Cardiac muscle cell (in vitro differentiated cells and primary cell): ENCODE measurements at places on chromosomes 1 and 21. TPM values are rescaled to one million over a fixed set of nuclear protein-coding genes. Genes with fewer than 3 reads are reported as not detected.

The OR10T2 gene
- total RNA-seq, result not detected in 2 replicates

DNA sequence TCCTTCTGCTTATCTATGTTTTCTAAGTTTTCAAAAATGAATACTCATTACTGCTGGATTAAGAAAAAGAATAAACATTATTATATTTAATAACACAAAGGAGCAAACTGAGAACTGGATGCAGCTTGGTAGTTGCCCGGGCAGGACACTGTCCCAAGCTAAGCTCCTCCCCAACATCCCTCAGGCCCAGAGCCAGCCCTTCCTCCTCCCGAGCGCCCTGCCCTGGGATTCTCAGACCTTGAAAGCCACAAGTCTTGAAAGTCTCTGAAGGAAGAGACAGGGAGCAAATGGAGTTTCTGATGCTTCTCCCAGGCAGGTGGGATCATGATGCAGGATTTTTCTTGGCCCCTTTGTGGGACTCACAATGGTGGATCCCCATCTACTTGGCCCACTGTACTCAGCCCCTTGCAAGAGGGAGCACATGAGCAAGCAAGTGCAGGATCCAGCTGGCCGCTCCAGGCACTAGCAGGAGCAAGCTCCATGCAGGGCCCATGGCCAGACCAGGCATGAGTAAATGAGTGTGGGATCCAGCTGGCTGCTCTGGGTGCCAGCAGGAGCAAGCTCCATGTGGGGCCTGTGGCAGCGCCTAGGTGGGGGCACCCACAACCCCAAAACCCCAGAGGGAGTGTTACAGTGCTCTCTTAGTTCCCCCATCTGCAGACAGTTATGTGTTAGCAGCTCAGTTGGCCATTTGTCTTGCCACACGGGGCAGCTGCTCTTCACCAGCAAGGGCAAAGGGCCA, 32.1 kb upstream of the RAB4A start:
- no peak for DNase-seq

DNA sequence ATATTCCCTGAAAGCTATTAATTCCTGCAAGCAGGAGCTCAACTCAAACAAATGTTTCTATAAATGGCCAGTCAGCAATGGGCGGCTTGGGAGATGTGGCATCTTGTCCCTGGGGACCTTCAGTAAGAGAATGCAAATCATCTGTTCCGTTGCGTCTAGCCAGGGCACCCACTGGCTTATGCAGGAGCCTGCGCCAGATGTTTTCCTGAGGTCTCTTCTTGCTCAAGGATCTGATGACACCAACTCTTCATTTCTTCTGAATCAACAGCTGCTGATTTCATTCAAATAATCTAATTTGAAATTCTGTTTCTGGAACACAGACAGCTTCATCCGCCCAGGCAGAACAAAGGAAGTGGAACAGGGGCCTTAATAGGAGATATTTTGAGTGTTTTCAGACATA, 70.0 kb upstream of the AJAP1 start:
- no peak for DNase-seq

GRCh38 chr1:160018900-160019299, 12.9 kb downstream of the PIGM start:
- peak; percentile 40 for DNase-seq

GRCh38 chr1:155967341-155968050, 10.9 kb downstream of the ARHGEF2 start:
- DNase-seq, result no peak

The CYP4A11 gene
- total RNA-seq, result not detected in 2 replicates

DNA sequence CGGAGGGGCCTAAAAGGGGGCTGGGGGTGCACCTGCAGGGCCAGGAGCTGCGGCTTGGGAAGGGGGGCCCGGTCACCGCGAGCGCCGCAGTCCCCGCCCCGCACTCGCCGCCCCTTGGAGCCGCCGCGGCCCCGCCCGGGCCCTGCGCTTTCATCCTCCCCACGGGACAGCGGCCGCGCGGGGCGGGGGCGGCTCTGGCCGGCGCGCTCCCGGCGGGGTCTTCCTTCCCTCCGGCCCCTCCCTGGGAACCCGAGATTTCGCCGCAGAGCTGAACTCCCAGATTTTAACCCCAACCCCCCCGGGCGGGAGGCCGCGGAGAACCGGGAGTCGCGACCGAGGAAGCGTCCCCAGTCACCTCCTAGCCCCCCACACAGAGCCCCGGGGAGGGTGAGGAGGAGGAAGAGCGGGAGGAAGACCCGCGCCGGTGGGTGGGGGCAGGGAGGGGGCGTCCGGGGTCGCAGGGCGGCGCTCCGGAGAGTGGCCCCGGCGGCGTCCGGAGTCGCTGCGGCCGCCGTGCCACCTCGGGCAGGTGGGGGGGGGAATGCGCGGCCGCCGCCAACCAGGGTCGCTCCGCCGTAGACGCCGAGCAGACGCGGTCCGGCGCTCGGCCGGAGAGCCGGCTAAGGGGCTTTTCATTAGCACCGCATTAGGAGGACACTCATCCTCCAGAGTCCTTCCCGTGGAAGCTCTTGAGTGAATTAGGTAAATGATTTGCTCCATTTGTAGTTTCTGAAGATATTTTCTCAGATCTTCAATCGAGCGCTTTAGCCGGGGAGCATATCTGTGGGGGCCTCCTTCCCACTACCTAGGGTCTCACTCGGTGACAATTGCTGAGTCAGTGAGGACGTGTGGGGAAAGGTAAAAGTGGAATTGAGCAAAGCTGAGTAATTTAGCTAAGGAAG, 31.6 kb upstream of the NFIA start:
- peak; percentile 72 for DNase-seq

The KLHDC8A gene
- 0.18 and 0.71 TPM in 2 replicates for total RNA-seq

DNA sequence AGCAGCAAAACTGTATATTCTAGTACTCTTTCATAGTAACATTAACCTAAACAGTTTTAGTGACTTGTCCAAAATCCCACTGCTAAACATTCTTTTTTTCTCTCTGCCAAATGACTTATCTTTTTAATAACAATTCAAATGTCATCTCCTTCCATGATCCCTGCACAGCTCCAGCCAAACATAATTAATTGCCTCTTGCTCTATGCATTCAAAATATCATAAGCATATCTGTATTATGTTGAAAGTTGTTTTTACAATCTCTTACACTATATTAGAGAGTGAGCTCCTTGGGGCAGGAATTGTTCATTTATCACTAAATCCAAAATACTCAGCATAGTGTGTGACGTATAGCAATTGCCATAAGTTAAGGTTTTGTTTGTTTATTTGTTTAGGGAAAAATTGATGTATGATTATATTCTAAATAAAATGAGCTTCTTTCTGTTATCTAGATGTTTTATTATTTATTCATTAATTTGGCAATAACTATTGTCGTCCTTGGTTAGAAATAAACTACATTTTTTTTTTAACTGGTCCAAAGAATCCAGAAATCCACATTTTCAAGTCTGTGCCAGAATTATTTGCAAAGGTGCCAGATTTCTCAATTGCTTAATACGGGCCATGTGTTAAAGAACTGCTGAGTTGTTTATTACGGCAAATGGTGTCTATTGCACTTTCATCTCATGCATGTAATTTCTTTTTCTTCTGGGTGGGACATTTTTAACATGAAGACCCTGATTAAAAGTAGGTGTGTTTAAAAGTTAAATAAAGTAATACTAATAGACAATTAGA, 577.2 kb upstream of the ZRANB2 start:
- DNase-seq, result peak; percentile 73

The KCNK1 gene
- 1.8 and 3.7 TPM in 2 replicates for total RNA-seq

- DNase-seq, result no peak
Measured at GRCh38 chr21:43906585-43907370, 41.8 kb downstream of the AGPAT3 start.

The RAD54L gene
- 2.5 and 3.3 TPM in 2 replicates for total RNA-seq

DNA sequence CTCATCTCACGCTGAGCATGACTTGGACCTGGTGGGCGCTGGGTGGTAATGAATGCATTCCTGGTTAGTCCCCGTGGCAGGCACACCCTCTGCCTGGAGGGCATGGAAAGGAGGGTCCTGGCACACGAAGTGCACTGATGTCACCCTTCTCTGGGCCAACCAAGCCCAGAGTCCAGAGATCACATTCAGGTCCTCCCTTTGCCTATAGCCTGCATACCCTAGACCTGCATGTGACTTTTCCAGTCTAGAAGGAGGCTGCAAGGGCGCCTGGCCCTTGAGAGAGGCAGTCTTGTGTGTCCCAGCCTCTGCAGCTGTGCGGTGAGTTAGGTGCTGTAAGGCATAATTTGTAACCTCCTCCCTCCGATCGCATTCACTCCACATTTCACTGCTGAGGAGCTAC, 22.1 kb downstream of the PADI2 start:
- DNase-seq, result no peak

- no peak for DNase-seq
Measured at GRCh38 chr1:22884806-22885530, 87.7 kb downstream of the LACTBL1 start.

DNA sequence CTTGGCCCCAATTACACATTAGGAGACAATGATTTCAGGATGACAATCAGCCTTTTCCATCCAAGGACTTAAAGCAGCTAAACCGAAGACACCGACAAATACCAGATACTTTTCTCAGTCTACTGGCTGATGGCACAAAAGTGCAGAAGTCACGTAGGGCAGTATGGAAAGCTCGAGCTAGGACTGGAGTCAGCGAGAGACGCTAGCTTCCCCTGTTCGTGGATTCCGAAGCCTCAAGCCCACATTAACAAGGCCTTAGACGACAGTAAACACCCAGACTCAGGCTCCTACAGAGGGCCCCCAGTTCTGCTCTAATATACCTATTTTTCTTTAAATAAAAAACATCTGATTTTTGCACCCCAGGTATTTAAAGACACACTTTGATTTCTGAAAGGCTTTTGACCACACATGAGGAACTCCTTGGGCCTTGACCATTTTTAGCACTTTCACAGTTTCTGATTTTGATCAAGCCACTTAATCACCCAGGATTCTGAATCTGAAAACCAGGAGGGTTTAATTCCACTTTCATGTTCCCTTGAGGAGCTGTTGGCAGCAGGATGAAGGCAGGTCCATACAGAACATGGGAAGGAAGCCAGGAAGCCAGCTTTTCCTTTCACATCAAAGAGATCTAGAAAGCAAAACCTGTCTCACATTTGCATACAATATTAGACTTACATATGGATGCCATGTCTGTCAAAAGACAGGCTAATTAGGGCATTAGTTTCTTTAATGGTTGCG, 204.1 kb downstream of the GABPA start:
- DNase-seq, result peak; percentile 42

DNA sequence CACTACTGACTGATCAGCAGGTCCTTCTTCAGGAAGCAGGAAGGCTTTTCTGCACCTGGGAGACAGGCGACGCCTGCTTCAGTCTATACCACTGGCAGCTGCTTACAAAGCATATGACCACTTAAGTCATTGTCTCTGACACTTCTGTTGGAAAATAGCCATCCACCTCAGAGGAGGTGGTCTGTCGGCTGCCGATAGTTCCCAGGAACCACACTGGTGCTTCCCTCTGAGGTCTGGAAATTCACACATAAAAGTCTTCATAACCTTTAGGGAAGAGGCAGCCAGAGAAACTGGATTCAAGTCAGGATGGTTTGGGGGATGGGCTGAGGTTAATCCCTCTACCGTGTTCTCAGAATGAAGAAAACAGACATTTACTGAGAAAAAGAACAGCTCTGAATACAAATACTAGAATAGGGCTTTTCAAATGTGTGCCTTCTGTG, 15.6 kb upstream of the SRP9 start:
- no peak for DNase-seq
